ENCODE measurements at places on chromosomes 7 and 10. TPM values are rescaled to one million over a fixed set of nuclear protein-coding genes. Genes with fewer than 3 reads are reported as not detected.

GRCh38 chr7:43244232-43244631 is 131.8 kb downstream of the HECW1 start:
- peak; percentile 20 for DNase-seq

DNA sequence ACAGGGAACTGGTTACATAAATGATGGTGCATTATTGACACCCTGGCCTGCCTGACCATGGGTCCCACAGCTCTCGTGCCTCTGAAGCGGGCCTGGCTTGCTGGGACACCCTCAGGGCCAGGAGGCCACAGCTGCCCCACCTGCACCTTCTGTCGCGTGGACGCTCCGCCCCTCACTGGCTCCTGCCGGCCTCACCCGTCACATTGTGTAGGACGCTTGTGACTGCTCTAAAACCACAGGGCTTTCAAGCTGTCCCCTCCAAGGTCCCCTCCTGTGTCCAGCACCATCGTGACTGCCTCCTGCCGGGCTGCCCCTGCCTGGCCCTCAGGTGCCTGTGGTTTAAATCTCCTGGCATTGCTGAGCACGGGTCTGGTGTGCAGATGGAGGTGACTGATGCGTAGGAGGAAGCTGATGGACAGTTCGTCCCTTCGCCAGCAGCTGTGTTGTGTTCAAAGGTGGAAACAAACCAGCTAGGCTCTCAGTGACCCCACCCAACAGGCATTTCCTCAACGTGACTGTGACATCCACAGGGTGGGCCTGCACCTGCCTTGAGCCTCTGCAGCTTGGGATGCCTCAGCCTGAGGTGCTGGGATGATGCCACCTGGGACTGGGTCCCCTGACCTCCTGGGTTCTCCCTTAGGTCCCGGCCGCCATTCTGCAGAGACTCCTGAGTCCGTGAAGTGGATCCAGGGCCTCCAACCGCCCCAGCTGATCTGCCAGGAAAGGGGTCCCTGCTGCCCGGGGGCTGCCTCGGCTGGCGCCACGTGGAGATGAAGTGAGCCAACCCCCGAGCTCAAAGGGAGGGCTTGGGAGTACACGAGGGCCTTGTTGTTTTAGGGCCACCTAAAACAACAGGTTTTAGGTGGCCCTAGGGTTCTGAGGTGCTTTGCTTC is 148.5 kb downstream of the WDR37 start:
- no peak for DNase-seq

GRCh38 chr7:2173189-2173827 is 59.4 kb downstream of the MAD1L1 start:
- no peak for DNase-seq

DNA sequence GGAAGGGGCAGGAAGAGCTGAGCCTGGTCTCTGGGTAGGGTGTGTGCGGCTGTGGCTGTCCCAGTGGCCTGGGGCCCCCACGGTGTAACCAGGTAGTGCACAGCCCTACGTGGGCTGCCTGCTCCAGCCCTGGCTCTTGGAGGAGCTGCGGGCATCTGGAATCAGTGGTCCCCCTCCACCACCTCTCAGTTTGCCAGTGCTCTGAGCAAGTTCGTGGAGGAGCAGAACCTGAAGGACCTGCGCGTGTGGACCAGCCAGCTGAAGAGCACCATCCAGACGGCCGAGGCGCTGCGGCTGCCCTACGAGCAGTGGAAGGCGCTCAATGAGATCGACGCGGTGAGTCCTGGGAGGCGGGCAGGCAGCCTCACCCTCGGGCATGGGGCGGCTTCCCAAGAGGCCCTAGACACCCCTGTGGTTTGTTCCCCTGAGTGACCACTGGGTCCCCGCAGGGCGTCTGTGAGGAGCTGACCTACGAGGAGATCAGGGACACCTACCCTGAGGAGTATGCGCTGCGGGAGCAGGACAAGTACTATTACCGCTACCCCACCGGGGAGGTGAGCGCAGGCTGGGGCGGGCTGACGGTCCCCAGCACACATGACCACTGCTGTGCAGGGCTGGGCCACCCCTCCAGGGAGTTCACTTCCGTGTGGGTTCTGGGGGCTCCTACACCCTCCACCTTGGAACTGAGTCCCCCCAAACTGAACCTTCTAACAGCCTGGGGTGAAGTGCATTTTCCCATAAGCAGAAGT is 18.6 kb downstream of the PFKFB3 start:
- DNase-seq, result no peak

The FXYD4 gene
- not detected for total RNA-seq

The SGCE gene
- 31.6 TPM for total RNA-seq

GRCh38 chr7:150631866-150632864 is at the start of gene GIMAP6:
Gene GIMAP6, minus strand, starts transcription at chr7:150632385. Its CDS starts 2,243 bp downstream, at chr7:150630142.
- no peak for DNase-seq

- DNase-seq, result peak; percentile 15
Observed at GRCh38 chr7:1691601-1692514, 21.8 kb downstream of the ELFN1 start.

The ASZ1 gene
- total RNA-seq, result not detected

The TFPI2 gene
- total RNA-seq, result 21.8 TPM

The ABCC2 gene
- 0.92 TPM for total RNA-seq

The SLC39A12 gene
- not detected for total RNA-seq

DNA sequence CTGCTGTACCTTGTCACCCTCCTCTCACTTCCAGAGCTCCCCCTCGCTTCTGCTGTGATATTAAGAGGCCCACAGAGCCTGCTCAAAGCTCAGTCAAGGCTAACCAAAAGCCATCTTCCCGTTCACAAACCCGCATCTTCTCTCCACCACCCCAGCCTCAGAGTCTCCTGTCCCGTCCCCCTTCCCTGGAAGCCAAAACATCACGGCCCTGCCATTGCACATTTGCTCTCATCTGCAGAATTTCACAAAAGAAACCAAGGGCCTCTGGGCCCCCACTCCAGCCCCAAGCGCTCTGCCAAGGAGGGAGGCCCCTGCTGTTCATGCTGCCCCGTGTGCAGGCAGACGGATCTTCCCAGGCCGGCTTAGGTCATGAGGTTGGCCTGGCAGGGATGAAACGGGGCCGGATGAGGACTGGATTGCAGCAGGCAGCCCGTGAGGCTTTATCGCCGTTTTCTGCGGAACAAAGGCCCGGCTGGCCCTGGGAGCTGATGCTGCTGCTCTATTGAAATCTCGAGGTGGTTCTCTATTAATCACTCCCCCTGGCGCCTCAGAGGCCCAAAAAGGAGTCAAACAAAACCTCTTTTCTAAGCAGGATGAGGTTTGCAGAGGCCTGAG is 31.6 kb upstream of the FOXK1 start:
- DNase-seq, result no peak

- DNase-seq, result no peak
Observed at GRCh38 chr7:46679671-46680070, 758.6 kb upstream of the IGFBP3 start.

DNA sequence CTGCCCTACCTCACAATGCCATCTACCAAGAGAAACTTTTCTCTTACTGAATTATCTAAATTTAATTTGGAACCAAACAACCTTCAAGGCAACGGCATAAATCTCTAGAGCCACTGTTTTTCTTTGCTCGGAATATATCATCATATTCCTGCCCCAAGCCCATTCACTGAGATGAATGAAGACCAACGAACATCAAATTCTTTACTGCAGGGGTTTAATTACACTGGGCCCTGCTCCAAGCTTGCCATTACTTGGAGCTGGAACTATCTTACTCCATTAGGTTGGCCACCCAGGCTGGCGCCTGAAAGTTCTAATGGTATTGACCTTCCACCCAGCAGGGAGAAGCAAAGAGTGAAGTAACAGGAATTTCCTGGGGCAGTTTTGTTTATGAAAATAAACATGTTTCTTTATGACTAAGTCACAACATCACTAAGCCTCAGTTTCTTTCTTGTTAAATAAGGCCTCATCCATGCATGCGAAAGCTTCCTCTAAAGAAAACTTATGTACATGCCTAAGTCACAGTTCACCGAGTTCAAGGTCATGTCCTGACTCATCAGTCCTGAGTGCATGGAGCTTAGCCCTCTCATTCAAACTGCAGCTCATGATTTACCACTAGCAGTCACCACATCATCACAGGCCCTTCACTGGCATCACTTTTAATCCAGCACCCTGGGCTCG is 42.1 kb upstream of the ANAPC16 start:
- no peak for DNase-seq

DNA sequence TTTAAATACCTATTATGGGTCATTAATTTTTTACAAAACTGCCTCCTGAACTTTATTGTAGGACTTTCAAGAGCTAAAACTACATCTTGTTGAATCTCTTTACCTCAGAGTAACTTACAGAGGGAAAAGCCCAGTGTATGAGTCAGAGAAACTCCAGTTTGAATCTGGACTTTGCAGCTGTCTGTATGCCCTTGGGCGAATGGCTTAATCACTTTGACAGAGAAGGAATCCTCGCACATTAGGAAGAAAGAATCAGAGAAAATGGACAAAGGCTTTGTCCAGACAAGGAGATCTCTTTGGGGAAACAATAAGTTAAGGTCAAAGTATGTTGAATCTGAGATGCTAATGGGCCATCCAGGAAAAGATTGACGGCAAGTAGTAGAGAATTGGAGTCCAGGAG is 484.2 kb upstream of the CELF2 start:
- DNase-seq, result peak; percentile 61

GRCh38 chr10:77898323-77899079 is 28.1 kb downstream of the DLG5 start:
- DNase-seq, result peak; percentile 94

Measured in foreskin keratinocyte (primary cell).